ENCODE measurements at places on chromosomes 13 and 19.
A peak's percentile ranks its signal among the peaks of the same experiment; 100 is the strongest.

DNA sequence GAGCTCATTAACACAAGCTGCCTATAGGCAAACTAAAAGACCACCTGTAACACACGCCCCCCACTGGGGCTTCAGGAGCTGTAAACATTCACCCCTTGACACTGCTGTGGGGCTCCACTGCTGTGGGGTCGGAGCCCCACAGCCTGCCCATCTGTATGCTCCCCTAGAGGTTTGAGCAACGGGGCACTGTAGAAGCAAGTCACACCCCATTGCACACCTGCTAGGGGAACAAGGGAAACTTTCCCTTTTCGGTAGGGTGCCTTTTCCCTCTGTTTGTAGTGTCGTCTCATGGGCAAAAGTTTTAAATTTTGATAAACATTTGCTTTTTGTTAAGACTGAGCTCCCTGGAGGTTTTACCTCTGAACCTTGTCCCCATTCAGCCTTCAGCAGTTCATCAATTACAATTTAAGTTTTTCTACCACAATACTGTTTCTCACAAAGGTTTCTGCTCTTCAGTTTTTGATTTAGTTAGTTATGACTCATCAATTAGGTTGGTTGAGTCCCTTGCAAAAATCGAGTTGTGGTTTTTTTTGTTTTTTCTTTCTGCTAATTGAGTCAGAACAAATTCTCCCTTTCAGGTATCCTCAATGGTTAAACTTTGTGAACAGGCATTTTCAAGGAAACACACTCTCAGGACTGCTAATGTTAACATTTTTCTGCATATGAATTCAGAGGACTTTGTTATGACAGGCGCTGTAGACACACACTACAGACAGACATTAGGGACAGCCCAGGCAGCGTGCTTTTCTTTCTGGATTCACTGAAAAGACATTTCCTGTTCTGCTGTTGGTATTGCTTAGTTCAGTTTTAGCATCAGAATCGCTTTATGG lies 35.1 kb downstream of the ZNF433 start:
- no peak for DNase-seq

GRCh38 chr13:90751026-90751425 lies 596.5 kb upstream of the MIR17HG start:
- DNase-seq: no peak

DNA sequence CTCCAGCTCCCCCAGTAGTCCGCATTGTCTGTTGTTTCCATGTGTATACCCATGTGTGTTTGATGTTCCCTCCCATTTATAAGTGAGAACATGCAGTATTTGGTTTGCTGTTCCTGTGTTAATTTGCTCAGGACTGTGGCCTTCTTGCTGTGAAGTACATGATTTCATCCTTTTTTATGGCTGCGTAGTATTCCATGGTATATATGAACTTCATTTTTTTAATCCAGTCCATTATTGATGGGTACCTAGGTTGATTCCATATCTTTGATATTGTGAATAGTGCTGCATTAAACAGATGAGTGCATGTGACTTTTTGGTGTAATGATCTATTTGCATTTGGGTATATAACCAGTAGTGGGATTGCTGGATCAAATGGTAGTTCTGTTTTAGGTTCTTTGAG lies 175.2 kb downstream of the PDS5B start:
- DNase-seq: no peak

GRCh38 chr13:26780411-26780810 lies 19.8 kb upstream of the GPR12 start:
- no peak for DNase-seq

- no peak for DNase-seq
Observed at GRCh38 chr13:91704398-91704797, 306.0 kb downstream of the GPC5 start.

DNA sequence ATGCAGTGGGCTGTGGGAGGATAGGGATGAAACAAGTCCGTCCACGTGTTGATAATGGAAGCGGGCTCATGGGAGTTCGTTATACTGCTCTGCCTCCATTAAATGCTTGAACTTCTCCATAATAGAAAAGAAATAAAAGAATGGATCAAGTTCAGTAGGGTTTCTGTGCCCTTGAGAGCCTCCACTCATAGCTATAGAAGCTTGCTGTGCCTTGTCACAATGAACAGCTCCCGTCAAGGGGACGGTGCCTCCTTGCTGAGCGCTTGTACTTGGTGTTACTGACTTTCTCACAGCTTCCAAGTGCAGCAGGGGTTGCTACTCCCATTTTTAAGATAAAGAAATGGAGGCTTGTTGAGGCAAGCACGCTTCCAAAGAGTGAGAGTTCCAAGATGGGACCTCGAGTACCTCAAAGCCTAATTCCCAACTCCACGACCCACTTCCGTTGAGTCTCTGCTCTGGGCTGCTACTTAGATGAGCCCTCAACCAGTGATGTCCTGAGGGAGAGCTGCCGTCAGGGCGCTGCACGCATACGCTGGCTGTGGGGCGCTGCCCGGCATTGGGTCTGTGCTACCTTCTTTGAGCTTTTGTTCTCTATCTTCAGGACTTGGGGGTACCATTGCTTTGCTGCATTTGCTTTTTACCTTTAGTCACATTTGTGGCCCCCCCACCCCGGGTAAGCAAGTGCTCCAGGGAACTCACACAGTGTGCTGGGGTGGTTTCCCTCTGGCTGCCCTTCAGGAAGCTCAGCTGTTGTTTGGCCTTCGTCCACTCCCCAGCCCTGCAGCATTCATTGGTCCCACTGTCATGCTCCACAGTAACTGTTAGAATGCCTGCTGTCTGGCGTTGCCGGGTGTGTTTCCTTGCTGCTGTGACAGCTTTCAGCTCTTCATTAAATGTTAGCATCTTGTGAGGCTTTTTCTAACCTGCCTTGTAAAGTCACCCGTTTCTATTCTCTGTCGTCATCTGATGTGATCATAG lies 9.5 kb downstream of the SNRNP70 start:
- no peak for DNase-seq

DNA sequence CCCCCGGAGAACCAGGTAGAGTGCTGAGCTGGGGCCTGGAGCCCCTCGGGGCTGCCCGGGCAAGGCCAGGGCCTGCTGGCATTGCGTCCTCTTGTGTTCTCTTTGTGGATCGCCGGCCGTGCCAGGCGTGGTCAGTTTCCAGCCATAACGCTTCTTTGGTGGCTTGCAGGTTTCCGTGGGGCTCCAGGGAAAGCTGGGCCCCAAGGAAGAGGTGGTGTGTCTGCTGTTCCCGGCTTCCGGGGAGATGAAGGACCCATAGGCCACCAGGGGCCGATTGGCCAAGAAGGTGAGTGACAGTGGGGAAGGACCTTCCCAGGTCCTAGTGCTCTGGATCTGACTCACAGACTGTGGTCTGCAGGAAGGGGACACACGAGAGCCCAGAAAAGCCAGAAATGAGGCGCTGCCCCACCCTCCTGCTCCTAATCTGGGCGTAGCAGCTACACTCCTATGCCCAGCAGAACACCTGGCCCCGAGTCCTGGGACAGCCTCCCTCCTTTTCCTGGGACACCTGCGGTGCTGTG lies 57.5 kb downstream of the RAB20 start:
- no peak for DNase-seq

DNA sequence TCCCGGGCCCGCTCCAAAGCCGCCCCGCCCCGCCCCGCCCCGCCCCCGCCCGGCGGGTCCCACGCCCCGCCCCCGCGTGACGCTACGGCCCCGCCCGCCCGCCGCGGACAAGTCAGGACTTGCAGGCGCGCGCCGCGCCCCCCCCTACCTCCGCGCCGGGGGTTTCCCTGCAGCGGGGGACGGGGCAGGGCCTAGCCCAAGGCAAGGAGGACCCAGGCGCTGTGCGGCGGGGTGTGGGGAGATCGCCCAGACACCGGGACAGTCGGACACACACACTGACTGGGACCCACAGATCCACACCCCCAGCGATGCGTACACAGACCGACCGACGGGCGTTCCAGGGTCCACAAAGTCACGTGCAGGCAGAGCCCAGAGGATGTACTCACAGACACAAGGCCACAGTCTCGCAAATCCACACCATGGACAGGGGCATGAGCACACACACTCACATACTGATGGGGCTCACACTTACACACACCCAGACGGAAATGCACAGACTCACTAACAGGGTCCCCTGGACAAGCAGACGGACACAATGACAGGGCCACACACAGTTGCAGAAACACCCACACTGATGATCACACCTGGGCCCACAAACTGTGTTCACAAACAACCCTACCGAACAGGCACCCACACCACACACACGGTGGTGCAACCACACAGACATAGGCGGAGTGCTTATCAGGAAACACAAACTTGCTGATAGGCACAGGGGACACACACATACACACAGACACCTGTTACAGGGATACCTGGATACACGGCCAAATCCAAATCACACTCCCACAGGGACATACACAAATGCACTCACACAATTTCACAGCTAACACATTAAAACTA lies 436 bp upstream of the BBC3 start:
- DNase-seq: peak; percentile 91

Measured in activated naive CD8-positive, alpha-beta T cell treated with anti-CD3 and anti-CD28 coated beads, Interleukin-2, amount 50 U/mL, for 24 hours (primary cell).